Breast epithelium (tissue), 4 donors: ENCODE measurements at places on chromosomes 6 and 20. TPM values are rescaled to one million over a fixed set of nuclear protein-coding genes. Genes with fewer than 3 reads are reported as not detected.

Gene PAK5
- total RNA-seq, result not detected

- H3K4me3 ChIP-seq, result peak within 1 kb of the TSS; percentile 27
- DNase-seq, result peak; percentile 75
- H3K4me1 ChIP-seq, result peaks cover 5% of the 10 kb centered on the region
- H3K36me3 ChIP-seq, result no peaks in the 10 kb centered on the region
Measured at GRCh38 chr6:17101422-17102257, at the start of gene STMND1. Gene STMND1 (plus strand): TSS chr6:17102050. CDS start chr6:17102258, 208 bp downstream.

Gene PLCB4
- 9.4 TPM for total RNA-seq

GRCh38 chr6:2035826-2036709, 209.3 kb downstream of the GMDS start:
- H3K27me3 ChIP-seq, result no peaks in the 10 kb centered on the region
- H3K4me3 ChIP-seq, result no peak overlapping the region
- DNase-seq, result no peak
- no peaks in the 10 kb centered on the region for H3K36me3 ChIP-seq
- H3K27ac ChIP-seq, result no peak overlapping the region

DNA sequence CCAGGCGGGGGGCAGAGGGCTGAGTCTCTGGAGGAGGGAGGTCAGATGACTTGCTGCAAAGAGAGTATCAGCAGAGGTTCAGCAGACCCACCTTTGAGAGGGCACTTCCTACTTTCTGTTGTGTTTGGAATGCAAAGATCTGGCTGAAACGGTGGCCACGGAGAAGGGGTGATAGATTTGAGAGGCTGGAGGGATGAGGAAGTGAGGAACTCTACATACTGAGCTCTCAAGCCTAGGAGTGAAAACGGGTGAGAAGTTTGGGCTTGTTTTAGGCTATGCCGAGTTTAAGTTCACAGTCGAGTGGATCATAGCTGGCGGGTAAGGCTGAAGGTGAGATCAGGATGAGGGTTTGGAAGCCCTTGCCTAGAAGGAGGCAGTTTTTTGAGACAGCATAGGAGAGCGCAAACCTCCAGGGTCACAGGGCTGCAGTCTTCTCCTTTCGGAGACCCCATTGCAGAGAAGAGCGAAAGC, 477 bp upstream of the ITPA start:
- DNase-seq, result no peak
- no peaks in the 10 kb centered on the region for H3K4me1 ChIP-seq
- H3K4me3 ChIP-seq, result peak overlapping the region; percentile 86
- H3K27ac ChIP-seq, result peak overlapping the region; percentile 87

DNA sequence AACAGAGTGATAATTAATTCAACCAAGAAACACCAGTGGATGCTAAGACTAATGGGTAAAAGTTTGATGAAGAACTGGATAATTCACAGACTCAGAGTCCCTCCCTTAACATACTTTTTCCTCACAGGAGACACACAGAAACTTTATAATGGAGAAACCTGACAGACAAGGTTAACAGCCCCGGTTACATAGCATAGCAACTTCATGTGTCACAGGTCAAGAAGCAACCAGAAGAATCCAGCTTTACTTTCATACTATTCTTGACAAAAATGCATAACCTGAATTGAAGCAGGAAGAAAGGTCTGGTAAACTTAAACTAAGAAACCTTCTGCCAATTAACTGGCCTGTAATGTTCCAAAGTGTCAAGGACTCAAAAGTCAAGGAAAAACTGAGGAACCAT, 375.9 kb downstream of the RNF144B start:
- no peak overlapping the region for H3K4me3 ChIP-seq
- H3K27me3 ChIP-seq, result no peaks in the 10 kb centered on the region
- H3K4me1 ChIP-seq, result no peaks in the 10 kb centered on the region
- DNase-seq, result no peak
- no peak overlapping the region for H3K27ac ChIP-seq

Gene PACSIN1
- total RNA-seq, result not detected

DNA sequence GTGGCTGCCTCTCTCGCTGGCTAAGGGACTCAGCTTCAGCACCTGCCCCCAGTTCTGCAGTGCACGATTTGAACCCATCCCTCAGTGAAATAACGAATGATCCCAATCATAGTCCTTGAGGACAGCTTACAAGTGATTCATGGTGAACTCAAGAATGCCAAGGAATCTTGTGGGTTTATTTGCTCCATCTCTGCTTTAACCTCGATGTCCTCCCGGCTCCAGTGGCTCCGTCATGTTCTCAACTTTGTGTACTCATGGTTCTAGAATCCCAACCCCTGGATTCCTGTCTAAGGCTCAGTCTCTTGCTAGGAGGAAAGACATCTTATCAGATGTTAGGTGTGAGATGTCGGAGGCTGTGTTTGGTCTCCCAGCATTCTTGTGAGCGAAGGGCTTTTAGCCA, 29.0 kb upstream of the GTSF1L start:
- no peaks in the 10 kb centered on the region for H3K27me3 ChIP-seq
- no peak overlapping the region for H3K27ac ChIP-seq
- no peak for DNase-seq
- H3K4me1 ChIP-seq, result no peaks in the 10 kb centered on the region

DNA sequence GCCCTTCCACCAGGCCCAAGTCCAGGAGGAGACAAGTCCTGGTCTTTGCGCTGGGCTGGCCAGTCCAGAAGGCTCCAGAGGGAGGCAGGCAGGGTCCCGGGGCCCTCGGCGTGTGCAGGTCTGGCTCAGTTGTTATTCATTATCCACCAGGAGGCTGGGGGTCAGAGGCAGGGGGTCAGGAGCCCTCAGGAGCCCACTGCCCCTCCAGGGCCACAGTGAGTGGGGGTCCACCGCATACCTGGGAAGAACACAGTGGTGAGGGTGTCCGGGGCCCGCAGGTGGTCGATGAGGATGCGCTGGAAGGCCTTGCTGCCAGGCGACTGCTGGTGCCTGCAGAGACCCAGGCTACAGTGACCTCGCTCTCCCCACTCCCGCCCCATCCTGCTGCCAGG, 4.4 kb upstream of the C20orf144 start:
- no peaks in the 10 kb centered on the region for H3K27me3 ChIP-seq
- no peak overlapping the region for H3K27ac ChIP-seq
- H3K4me1 ChIP-seq, result no peaks in the 10 kb centered on the region

DNA sequence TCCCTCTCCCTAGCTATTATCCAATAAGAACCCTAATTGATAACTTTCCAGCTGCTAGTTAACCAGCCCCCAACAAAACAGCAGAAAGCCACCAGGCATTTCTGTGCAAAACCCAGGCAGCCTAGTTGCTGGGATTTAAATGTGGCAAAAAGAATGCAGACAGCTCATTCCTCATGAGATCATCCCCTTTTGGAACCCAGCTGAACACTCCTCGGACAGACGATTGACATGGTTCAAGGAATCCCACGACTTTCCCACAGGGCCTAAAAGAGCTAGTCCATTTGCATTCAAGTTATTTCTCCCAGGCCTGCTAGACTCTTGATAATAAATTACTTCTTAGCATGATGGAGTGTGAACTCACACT, 24.0 kb downstream of the JAG1 start:
- H3K27ac ChIP-seq, result peak overlapping the region; percentile 8
- no peak for DNase-seq
- peaks cover 8% of the 10 kb centered on the region for H3K36me3 ChIP-seq
- H3K4me3 ChIP-seq, result no peak overlapping the region

GRCh38 chr6:43967719-43968091, 159.5 kb downstream of the MRPL14 start:
- no peaks in the 10 kb centered on the region for H3K27me3 ChIP-seq
- no peak for DNase-seq
- no peaks in the 10 kb centered on the region for H3K36me3 ChIP-seq
- no peak overlapping the region for H3K27ac ChIP-seq

Gene NOX3
- not detected for total RNA-seq

DNA sequence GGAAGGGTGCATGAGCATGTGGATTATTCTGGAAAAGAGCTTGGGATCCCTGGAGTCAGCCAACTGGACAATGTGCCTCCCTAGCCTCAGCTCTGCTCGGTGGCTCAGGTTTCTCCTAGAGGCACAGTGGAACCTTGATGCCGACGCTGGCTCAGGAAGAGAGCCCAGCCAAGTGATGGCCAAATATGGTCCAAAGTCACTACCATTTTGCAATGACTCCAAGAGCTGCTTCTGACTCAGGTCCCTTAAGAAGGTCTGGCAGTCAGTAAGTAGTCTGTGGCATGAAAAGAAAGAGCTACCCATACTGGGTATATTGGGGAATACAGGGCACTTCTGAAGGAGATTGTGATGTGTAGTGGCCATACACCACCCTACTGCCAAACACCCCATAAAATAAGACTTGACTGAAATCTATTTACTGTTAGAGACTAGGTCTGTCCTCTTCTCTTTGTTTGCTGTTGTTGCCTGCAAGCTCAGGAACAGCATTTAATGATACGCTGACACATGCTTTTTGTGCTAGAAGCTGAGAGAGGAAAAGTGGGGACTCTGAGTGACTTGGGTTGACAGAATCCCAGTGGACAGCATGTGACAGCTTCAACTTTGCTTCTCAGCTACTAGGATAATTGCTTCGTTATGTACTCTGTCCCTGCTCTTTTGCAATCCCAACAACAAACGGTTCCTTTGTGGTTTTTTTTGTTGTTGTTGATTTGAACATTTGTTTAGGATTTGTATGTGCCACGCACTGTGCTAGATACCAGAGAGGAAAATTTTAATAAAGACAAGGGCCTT, 30.3 kb upstream of the OGFRL1 start:
- no peaks in the 10 kb centered on the region for H3K4me1 ChIP-seq
- no peak for DNase-seq
- no peaks in the 10 kb centered on the region for H3K27me3 ChIP-seq
- H3K27ac ChIP-seq, result no peak overlapping the region
- no peak overlapping the region for H3K4me3 ChIP-seq

- H3K4me3 ChIP-seq, result no peak overlapping the region
- no peaks in the 10 kb centered on the region for H3K36me3 ChIP-seq
- no peak for DNase-seq
- H3K27ac ChIP-seq, result no peak overlapping the region
Measured at GRCh38 chr6:53418288-53418687, 69.5 kb upstream of the ELOVL5 start.

- no peak overlapping the region for H3K27ac ChIP-seq
- H3K27me3 ChIP-seq, result no peaks in the 10 kb centered on the region
Measured at GRCh38 chr20:15835811-15836210, 737.4 kb downstream of the KIF16B start.

Gene BPIFB2
- 1.0 TPM for total RNA-seq

Gene OSTM1
- 75.2 TPM for total RNA-seq

Gene SLC17A9
- 2.2 TPM for total RNA-seq

GRCh38 chr6:70508953-70509352, 57.8 kb upstream of the SDHAF4 start:
- no peak for DNase-seq
- no peak overlapping the region for H3K4me3 ChIP-seq
- no peaks in the 10 kb centered on the region for H3K4me1 ChIP-seq

Gene LY6G6F
- not detected for total RNA-seq

- no peak overlapping the region for H3K4me3 ChIP-seq
- no peaks in the 10 kb centered on the region for H3K4me1 ChIP-seq
- no peaks in the 10 kb centered on the region for H3K36me3 ChIP-seq
- no peaks in the 10 kb centered on the region for H3K27me3 ChIP-seq
- H3K27ac ChIP-seq, result no peak overlapping the region
Measured at GRCh38 chr20:22962567-22963439, 72.3 kb upstream of the SSTR4 start.

Gene PPP1R3G
- 1.2 TPM for total RNA-seq

DNA sequence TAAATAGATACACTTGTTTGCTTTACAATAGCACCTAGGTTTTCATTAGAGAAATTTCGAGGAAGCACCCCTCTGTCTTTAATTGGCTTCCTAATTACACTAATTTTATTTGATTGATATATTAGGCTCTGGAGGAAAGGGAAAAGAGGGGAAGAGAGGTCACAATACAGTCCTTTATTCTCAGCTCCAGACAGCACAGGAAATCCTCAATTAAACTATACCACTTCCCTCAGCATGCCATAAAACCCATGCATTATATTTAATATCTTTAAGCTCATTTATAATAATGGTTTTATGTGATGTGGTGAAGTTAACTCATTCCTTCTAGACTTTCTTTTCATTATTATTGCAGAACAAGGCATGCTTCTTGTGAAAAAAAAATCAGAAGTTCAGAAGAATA, 17.7 kb upstream of the PDE7B start:
- no peak overlapping the region for H3K27ac ChIP-seq
- H3K4me1 ChIP-seq, result no peaks in the 10 kb centered on the region
- no peaks in the 10 kb centered on the region for H3K36me3 ChIP-seq
- no peak for DNase-seq
- H3K4me3 ChIP-seq, result no peak overlapping the region
- no peaks in the 10 kb centered on the region for H3K27me3 ChIP-seq

- no peak for DNase-seq
- no peaks in the 10 kb centered on the region for H3K27me3 ChIP-seq
- H3K27ac ChIP-seq, result no peak overlapping the region
- no peaks in the 10 kb centered on the region for H3K4me1 ChIP-seq
- H3K4me3 ChIP-seq, result no peak overlapping the region
Measured at GRCh38 chr6:161583584-161583983, 309.7 kb upstream of the AGPAT4 start.

Gene IL17A
- not detected for total RNA-seq

GRCh38 chr6:71584712-71585436, 296.3 kb downstream of the OGFRL1 start:
- no peaks in the 10 kb centered on the region for H3K27me3 ChIP-seq
- no peak for DNase-seq
- H3K27ac ChIP-seq, result no peak overlapping the region

DNA sequence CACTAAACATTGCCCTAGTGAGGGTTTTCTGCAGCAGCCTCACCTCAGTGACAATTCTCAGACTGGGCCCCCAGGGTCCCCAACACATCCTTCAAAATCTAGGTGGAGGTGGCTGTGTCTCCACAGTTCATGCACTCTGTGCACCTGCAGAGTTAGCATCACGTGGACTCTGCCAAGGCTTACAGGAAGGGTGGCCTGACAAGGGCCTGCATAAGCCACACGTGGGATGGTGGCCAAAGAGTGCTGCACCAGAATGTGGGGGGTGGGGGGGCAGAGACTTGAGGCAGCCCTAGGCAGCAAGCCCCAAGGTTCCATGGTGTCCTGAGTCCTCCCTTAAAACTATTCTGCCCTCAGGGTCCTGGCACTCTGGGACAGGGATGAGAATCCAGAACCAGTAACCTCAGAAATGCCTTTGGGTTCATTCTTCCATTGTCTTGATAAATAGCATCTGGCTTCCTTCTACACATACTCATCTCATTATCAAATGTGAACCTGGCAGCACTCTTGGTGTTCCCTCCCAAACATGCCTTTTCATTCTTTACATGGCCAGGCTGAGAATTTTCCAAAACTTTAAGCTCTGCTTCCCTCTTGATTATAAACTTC, 1.6 kb upstream of the SERPINB1 start:
- no peaks in the 10 kb centered on the region for H3K36me3 ChIP-seq
- peaks cover 12% of the 10 kb centered on the region for H3K4me1 ChIP-seq
- H3K27me3 ChIP-seq, result no peaks in the 10 kb centered on the region
- DNase-seq, result peak; percentile 48

Gene SYCP2L
- 2.0 TPM for total RNA-seq

Gene SLC4A11
- 3.1 TPM for total RNA-seq

DNA sequence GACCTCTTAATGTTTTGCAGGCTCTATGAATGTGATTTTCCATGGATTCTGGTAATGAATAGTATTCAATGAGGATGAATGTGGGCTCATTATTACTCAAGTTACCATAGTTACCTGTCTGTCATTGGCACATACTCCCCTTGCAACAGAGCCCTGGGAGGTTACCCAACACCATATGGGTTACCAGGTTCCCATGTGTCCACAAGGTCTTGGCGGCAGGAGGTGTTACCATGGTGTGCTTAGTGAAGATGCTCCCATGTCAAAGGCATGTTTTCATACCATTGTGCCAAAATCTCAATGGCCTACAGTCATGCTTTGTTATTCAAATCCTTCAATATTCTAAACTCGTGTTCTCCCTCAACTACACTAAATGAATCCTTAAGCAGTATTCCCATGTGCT, 232.5 kb downstream of the HDGFL1 start:
- H3K4me3 ChIP-seq, result no peak overlapping the region
- H3K27me3 ChIP-seq, result no peaks in the 10 kb centered on the region
- H3K36me3 ChIP-seq, result no peaks in the 10 kb centered on the region
- no peak overlapping the region for H3K27ac ChIP-seq
